Stimulated activated CD4-positive, alpha-beta T cell treated with anti-CD3 and anti-CD28 coated beads, TNF-alpha, amount 100 ng/mL, for 24 hours (primary cell): ENCODE measurements at places on chromosomes 6 and 20.

DNA sequence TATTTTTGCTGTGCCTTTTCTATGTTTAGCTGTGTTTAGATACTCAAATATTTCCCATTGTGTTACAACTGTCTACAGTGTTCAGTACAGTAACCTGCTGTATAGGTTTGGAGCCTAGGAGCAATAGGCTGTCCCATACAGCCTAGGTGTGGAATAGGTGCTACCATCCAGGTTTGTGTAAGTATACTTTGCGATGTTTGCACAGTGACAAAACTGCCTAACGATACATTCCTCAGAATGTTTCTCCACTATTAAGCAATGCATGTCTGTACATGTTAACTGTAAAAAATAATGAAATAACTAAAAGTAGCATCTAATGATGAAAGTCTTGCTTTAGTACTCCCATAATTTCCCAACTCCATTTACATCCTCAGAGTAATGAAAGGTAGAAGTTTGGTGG is 46.0 kb downstream of the SERAC1 start:
- no peak for DNase-seq

DNA sequence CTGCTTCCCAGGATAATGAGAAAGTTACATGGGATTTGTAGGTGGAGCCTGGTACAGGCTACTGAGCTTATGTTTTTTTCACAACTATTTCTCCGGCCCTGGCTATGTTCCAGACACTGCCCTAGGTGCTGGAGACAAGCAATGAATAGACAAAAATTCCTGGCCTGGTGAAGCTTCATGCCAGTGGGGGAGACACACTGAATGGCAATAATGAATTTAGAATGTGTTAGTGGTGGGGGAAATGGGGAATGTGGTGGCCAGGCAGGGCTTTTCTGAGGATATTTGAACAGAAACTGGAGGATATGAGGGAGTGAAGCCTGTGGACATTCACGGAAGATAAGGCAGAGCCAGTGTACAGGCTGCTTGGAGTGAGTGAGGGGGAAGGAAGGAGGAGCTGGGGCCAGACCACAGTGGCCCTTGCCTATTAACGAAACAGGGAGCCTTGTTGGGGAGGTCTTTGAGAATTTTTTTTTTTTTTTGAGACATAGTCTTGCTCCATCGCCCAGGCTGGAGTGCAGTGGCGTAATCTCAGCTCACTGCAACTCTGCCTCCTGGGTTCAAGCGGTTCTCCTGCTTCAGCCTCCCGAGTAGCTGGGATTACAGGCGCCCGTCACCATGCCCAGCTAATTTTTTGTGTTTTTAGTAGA is 6.6 kb downstream of the FOXS1 start:
- no peak for DNase-seq

DNA sequence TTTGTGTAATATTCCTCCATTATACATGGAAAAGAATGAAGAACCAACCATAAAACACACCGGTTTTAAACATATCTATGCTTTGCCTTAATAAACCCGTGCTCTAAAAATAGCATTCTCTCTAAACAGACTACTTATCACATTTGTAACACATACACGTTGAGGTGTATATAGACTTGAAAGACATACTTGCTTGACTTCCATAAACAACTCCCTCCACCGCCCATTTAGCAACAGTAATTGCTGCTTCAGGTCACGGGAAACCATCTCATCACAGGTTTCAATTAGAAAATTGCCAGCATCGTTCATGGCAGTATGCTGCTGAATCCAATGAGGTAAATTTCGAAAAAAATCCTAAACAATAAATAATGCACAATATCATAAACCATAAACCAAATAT is 174.0 kb downstream of the SYNE1 start:
- no peak for DNase-seq

- DNase-seq: no peak
These were observed 627.5 kb downstream of the COL12A1 start for GRCh38 chr6:74578339-74578738.

GRCh38 chr6:40077736-40078135 is 143.5 kb upstream of the MOCS1 start:
- DNase-seq: no peak

DNA sequence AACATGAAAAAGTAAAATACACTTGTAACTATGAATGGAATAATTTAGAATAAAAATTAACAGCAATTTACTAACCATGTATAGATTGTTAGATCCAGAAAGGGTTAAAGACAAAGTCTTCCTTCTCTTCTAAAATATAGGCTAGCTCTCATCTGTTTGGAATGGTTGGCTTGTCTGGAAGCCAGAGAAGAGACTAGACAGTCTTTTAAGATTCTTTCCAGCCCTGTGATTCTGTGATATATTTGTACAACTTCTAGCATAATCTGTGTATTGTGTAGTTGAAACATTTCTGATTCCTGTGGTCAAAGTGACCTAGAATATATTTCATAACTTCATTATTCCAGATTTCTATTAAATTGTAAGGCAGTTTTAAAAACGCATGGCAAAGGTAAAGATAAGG is 196.6 kb downstream of the UST start:
- no peak for DNase-seq

GRCh38 chr6:33720998-33721397 is 9.5 kb upstream of the UQCC2 start:
- DNase-seq: no peak

DNA sequence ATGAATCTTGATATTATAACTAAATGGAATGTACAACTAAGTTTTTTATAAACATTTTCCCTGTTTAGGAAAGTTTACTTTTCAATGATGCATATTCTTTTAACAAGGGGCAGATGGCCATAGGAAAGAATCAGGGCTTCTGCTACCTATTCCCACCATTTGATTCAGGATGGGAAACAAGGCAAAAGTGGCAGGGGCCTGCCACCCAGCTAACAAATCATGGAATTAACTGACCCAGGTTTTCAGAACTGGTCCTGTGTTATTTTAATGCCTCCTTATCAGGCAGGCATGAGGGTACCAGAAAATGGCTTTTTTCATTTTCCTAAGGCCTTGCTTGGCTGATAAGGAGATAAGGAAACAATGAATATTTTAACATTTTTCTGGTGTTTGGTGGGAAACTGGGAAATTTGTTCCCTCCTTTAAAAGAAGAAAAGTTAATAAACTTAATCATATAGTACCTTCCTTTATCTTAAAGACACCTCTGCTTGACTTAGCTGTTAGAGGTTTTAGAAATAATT is 6.7 kb downstream of the POU3F2 start:
- DNase-seq: no peak

GRCh38 chr6:106796781-106797180 is 167.4 kb downstream of the QRSL1 start:
- DNase-seq: no peak

DNA sequence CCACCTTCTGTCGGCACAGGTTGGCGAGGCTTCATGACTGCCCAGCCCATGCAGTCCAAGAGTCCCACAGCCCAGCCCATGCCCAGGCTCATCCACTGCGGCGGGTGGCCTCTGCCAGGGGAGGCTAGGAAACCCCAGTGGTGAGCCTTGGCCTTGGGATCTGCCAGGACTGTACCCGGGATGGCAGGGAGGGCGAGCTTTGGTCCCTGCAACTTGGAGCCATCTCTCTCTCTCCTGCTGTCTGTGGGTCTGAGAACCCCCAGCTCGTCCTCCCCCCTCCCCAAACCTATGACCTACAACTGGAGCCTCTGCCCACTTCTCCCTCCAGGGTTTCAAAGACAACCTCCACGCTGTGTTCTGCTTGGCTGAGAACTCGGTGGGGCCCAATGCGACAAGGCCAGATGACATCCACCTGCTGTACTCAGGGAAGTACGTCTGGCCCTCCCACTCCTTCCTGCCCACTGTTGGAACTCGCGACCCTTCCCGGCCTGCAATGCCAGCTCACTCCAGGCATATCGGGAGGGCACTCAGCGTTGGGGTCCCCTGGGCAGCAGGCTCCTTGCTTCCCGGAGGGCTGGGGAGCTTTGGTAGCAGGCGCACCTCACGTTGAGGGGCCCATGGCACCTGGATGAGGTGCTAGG is 19.7 kb downstream of the NPEPL1 start:
- no peak for DNase-seq

GRCh38 chr20:31836853-31837608 is 8.4 kb downstream of the FOXS1 start:
- no peak for DNase-seq

DNA sequence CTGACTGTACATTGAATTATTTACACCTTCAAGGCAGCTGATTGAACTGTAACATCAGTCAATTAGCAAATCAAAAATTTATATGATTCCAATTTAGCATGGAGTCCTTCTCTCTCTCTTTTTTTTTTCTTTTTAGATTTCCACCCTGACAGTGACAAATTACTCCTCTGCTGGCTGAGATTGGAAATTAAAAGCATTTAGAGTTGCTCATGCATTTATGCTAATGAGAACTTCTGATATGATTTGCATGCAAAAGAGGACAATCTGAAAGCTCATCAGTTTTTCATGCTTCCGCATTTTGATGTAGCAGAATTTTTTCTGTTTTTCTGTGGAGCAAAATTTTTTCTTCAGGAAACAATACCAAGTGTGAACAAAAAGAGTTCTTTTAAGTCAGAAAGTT is 130.5 kb upstream of the NOX3 start:
- no peak for DNase-seq

DNA sequence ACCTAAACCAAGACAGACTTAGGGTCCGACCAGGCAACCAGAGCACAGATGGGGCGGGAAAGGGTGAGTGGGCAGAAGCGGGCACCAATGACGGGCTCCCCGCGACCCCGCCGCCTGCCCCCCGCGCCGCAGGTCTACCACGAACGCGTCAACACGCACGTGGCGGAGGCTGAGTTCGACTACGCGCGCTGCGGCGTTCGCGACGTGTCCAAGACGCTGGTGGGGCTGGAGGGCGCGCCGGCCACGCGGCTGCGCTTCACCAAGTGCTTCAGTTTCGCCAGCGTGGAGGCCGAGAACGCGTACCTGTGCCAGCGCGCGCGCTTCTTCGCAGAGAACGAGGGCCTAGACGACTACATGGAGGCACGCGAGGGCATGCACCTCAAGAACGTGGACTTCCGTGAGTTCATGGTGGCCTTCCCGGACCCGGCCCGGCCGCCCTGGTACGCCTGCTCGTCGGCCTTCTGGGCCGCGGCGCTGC is 5.1 kb downstream of the TMEM151B start:
- DNase-seq: no peak

DNA sequence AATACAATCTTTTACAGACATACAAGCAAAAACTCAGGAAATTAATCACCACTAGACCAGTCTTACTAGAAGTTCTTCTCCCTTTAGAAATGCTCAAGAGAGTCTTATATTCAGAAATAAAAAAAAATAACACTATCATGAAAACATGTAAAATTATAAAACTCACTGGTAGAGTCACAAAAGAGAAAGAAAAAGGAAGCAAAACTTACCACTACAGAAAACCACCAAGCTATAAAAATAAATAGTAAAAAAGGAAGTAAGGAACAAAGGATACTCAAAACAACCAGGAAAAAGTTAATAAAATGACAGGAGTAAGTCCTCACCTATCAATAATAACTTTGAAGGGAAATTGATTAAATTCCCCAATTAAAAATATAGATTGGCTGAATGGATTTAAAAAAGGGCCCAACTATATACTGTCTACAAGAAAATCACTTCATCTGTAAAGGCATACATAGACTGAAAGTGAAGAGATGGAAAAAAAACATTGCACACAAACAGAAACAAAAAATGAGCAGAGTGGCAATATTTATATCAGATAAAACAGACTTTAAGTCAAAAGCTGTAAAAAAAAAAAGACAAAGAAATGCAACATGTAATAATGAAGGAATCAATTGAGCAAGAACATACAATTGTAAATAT is 489.5 kb downstream of the KIF16B start:
- no peak for DNase-seq

- no peak for DNase-seq
These were observed 419.4 kb upstream of the JARID2 start for GRCh38 chr6:14826456-14826855.

- DNase-seq: no peak
These were observed 5.5 kb upstream of the SALL4 start for GRCh38 chr20:51807720-51808250.

- no peak for DNase-seq
These were observed 106.4 kb downstream of the JARID2 start for GRCh38 chr6:15352220-15352619.

DNA sequence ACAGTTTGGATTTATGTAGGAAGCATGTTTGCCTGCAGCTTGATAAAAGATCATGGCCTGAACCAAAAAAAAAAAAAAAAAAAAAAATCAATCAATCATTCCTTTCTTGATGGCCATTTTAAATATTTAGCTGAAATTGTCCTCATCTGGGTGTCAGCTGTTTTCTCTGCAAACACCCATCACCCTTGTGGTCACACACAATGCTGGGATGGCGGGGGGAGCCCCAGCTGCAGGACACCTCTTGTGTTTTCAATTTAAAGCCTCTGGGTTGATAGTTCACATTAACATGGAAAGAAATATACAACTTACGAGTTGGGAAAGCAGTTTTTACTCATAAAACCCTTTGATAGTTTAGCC is 160.4 kb downstream of the ZFP64 start:
- no peak for DNase-seq

GRCh38 chr6:119037941-119038623 is 40.4 kb downstream of the FAM184A start:
- no peak for DNase-seq

GRCh38 chr6:83490217-83490807 is 22.0 kb upstream of the PRSS35 start:
- DNase-seq: no peak

GRCh38 chr6:17486680-17487079 is 93.3 kb downstream of the CAP2 start:
- no peak for DNase-seq

- no peak for DNase-seq
These were observed 23.1 kb upstream of the FBXO9 start for GRCh38 chr6:53042112-53042511.

DNA sequence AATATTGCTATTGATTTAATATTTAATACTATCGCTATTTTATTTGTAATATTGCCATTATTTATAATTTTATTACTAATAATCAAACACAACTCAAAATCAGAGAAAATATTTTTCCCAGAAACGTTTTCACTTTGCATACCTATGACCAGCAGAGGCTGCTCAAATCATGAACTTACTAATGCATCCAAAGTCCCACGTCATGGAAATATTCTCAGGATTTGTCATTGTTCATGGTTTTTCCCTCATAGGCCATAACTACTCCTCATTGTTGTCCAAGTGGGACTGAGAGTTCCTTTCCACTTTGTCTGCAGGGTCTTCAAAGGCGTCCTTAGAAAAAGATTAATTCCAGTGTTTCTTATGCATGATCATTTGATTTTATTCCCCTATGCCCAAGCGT is 344.8 kb downstream of the THBS2 start:
- no peak for DNase-seq

DNA sequence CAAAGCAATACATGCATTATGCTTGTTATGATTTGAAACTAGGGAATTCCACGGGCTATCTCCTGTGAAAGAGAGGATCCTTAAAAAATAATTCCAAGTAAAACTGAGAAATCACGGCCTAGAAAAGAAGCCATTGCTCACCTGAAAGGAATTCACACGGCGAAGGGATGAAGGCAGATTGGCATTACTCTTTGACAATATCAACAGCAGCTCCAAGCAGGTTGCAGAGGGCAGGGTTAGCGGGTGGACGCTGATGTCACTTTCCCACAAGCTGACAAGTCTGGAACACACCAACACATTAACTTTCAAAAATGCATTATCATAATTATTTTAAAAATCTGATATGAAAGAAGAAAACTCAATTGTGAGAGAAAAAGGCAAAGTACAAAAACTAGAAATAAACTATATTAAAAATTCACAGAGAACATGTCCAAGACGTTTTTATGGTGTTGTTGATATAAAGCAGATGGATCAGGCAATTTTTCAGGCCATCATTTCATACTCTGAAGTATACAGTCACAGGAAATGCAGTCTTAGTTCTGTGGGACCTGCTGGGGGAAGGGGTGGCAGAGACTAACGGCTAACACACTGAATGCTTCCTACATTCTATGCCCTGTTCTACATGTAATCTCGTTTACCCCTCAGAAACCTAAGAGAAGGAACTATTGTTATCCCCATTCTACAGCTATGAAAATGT is 108.3 kb downstream of the UBE3D start:
- no peak for DNase-seq
